NCI-H2107 (cell line): ENCODE measurements at places on chromosomes 2 and 18.
A peak's percentile ranks its signal among the peaks of the same experiment; 100 is the strongest.

GRCh38 chr2:218631837-218632236 lies 24.1 kb downstream of the PLCD4 start:
- DNase-seq = no peak

GRCh38 chr2:176139661-176140512 lies 10.4 kb downstream of the HOXD8 start:
- DNase-seq = no peak

DNA sequence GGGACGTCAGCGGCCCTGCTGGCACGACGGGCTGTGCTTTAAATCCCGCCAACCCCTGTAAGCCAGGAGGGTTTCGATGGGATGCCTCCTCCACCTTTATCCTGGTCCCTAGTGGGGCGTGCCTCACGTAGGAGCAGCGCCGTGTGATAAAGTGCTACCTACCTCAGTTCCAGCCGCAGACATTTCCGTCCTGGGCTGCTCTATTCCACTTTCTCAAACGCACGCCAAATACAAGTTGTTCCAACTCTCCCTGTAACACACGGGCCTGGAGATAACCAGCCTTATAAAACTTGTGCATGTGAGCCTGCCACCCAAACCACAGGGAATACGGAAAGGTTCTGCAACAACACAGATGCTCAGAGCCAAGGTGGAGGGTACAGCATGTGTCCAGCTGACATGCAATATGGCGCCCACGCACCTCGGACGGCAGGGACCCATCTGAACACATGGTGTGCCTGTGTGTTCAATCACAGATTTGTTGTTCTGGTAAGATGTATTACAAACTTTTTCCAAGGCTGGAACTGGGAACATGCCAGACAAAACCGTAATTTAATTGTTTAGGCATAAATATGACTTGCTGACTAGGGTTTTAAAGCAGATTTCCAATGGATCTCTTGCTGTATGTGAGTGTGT lies 47.7 kb downstream of the ZNF516 start:
- no peak for DNase-seq

DNA sequence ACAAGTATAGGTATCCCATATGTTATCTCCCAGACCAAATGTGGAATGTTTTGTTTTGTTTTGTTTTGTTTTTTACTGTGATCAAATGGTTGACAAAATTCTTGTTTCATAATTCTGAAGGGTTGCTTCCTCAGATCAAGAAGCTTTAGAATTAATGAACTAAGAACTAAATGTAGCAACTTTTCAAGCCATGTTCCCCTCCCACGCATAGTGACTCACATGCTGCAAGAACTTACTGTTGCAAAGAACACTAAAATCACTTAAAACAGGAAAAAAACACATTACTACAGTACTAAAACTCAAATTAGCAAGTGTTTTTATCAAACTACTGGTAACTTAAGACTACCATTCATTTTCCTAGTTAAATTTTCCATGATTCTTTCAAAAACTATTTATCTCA lies 30.6 kb downstream of the HNRNPLL start:
- no peak for DNase-seq

- DNase-seq = no peak
These were observed 69.5 kb upstream of the PSMD14 start for GRCh38 chr2:161238560-161239325.

GRCh38 chr2:69353360-69353759 lies 33.7 kb downstream of the GFPT1 start:
- DNase-seq = no peak

- DNase-seq = no peak
These were observed 13.6 kb downstream of the METAP1D start for GRCh38 chr2:172013396-172013795.

- no peak for DNase-seq
These were observed 386.9 kb downstream of the FIGN start for GRCh38 chr2:163348857-163349380.

- no peak for DNase-seq
These were observed 92.0 kb downstream of the CDCA7 start for GRCh38 chr2:173446722-173447121.

GRCh38 chr2:180058993-180059392 lies 51.9 kb upstream of the CWC22 start:
- no peak for DNase-seq

- DNase-seq = peak; percentile 41
These were observed at the start of gene VWC2L for GRCh38 chr2:214410918-214411554. Gene VWC2L (plus strand): TSS chr2:214411054. CDS start chr2:214414194, 3,140 bp downstream.

DNA sequence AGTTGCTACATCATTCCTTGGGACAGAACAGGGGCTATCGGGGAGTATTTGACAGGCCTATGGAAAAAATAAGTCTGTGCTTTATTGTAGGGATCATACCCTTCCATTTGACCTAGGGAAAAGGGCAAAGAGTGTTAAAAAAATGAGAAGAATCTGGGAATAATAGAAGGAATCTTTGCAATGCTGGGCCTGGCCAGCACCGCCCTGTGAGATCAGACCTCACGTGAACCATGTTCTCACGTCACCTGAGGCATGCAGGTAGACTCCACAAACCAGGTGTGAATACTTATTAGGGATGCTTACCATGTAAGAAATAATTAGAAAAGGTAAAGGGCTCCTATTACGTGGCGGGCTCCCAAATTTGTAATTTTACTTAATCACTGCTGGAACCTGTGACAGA lies 177.5 kb upstream of the GATA6 start:
- no peak for DNase-seq

DNA sequence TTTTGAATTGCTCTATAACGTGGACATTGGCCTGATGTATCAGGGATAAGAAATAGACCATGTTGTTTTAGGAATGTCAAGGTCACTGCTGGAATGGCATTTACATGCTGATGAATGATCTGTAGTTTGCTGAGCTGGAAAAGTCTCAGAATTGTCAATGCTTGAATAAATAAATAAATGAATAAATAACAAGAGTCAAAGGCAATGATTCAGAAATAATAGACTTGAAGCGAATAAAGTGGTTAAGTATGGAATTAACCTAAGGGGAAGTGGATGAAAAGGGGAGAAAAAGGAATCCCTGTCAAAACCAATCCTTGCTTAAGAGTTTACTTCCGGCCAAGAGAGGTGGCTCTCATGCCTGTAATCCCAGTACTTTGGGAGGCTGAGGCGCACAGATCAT lies 1620.0 kb downstream of the SUCLG1 start:
- no peak for DNase-seq

DNA sequence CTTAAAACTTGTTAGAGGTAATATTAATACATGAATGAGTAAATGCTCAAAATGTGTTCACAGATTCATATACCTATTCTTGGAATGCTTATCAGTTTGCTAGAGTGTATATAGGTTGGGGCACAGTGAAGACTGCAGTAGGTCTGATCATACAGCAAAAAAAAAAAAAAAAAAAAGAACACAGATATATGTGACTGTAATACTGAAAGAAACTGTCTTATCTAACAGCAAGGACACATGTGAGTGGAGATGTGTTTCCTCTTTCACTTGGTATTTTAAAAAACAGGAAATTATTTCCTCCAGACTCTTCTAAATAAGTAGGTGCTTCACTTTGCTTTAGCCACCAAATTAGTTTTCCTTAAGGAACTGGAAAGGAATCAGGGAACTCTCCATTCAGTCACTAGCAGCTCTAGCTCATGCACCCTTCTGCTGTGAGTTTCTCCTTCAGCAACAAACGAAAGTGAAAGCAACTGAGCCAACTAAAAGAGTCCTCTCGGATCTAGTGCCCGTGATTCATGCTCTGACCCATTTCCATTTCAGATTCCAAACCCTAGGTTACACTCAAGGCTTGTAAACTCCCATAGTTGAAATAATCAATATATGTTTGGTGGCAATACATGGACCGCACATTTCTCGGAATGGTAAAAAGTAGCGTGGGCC lies 98.5 kb downstream of the DSEL start:
- peak; percentile 18 for DNase-seq

GRCh38 chr2:31228717-31229116 lies 5.2 kb upstream of the EHD3 start:
- DNase-seq = no peak

GRCh38 chr2:179936654-179937053 lies 70.4 kb downstream of the CWC22 start:
- DNase-seq = no peak

DNA sequence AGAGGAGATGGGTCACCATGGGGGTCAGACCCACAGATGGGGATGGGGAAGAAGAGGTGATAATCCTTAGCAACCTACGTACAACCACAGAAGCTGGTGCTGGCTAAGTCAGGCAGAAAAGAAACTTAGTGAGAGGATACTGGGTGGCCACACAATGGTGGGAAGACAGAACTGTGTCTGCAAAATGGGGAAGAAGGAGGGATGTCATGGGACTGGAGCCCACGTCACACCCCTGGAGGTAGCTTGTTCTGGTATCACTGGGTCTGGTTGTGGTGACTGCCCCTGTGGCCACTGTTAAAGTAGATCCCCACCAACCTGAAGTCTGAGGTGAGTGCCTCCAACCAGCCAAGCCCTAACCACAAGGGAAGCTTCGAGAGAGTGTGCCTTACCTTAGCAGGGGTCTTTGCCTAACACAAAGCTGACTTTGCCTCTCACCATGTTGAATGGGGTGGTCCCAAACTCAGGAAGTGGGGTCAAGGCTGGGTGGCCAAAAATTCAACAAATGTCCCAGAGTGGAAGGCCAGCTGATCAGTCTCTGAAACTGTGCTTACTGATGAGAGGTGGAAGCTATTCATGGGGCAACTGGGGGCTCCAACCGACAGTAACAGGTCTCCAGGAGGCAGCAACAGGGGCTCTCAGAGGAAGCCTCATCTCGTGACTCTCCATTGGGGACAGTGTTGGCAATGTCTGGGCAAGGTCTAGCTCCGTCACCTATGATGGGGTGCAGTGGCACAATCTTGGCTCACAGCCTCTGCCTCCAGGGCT lies 64.8 kb upstream of the SLC1A4 start:
- no peak for DNase-seq

DNA sequence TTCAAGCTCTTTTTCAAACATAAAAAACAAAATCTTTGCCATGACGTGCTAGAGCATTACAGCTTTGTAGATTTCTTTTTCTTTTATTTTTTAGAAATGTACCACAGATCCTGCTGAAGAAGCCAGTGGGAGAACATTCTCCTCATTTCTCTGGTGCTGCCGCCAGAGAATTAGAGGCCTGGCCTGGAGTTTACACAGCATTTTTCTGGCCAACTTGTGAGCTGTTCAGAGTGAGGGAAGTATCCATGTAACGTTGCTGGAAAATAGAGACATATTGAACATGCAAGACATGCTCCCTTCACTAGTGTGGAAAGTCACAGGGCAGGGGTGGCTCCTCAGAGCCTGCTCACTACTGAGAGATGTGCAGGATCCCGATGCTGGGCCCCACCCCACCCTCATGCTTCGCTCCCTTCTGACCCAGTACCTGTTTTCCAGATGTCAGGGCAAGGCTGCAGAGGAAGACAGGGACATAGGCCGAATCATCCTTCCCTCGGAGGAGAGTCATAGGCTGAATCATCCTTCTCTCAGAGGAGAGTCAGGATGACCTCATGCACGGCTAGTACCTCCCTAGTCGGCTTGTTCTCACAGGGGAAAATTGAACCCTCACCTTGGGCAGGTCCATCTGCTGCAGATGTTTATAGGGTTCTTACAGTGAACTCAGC lies 298.5 kb downstream of the INSIG2 start:
- DNase-seq = no peak

DNA sequence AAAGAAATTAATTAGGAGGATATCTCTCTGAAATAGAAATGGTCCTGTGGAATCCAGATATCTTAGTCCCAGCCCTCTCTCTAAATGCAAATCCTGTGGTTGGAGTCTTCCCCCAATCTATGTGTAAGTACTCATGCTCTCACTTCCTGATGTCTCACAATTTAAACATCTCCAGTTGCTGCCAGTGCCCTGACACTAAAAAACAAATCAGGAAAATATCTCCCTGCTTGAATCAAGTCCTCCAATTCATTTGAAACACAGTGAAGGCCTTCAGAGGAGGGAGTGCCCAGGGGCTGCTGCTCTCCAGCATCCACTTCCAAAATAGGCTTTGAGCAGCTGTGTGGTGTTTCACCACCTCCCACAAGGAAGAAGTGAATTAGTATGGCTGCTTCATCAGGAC lies 413.8 kb downstream of the RAD51AP2 start:
- DNase-seq = no peak

- DNase-seq = no peak
These were observed 447.5 kb downstream of the TNS1 start for GRCh38 chr2:217555081-217555876.

GRCh38 chr2:217741381-217741955 lies 261.3 kb downstream of the TNS1 start:
- DNase-seq = no peak

- no peak for DNase-seq
These were observed 15.4 kb upstream of the FAM124B start for GRCh38 chr2:224417361-224417729.

- DNase-seq = no peak
These were observed 37.2 kb upstream of the DNMT3A start for GRCh38 chr2:25378731-25379490.

DNA sequence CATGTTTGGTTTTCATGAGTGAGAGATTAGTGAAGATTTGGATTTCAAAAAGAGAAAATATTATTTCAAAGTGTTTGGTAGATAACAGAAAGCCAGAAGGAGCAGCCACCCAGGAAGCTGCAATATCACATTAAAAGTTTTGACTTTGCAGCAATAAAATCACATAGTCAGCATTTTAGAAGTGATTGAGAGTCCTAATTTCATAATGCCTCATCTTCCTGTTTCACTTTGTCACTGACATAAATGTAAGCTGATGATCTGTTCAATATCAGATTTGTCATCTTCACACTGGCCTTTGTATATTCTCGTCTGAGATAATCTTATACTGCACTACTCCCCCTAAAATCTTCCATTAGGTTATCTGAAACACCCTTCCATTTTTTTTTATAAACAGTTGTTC lies 690.5 kb downstream of the ADCYAP1 start:
- DNase-seq = no peak

GRCh38 chr2:98488252-98488651 lies 43.6 kb downstream of the INPP4A start:
- no peak for DNase-seq

DNA sequence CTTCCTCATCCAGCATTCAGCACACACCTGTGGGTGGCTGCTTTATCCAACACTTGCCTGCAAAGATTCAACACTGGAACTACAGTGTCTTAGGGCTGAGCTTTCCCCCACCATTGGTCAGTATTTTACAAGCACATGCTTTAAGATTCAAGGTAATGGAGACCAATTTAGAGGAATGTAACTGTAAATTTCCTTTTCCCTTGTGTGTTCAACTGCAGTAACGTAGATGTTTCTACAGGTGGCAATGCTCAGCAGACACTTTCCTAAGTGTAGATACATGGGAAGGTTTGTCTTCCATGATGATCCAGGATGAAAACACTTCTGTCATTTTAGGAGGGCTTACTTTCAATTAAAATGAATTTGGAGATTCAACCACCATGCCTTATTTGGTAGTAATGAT lies 143.6 kb upstream of the PXDN start:
- DNase-seq = no peak

- DNase-seq = no peak
These were observed 64.3 kb upstream of the PLA2R1 start for GRCh38 chr2:160126756-160127155.

- DNase-seq = no peak
These were observed 17.9 kb upstream of the GNAL start for GRCh38 chr18:11671156-11671555.

GRCh38 chr2:230295192-230295591 lies 31.8 kb upstream of the SP140L start:
- DNase-seq = no peak

- DNase-seq = no peak
These were observed 203.2 kb downstream of the SH3RF3 start for GRCh38 chr2:109331896-109332848.

- DNase-seq = no peak
These were observed 295.7 kb downstream of the XIRP2 start for GRCh38 chr2:167183931-167184330.

- DNase-seq = no peak
These were observed 43.6 kb downstream of the PKP4 start for GRCh38 chr2:158500333-158500732.

GRCh38 chr2:224819075-224819474 lies 102.9 kb upstream of the CCDC195 start:
- no peak for DNase-seq
